ENCODE measurements at places on chromosomes 11 and 22. TPM values are rescaled to one million over a fixed set of nuclear protein-coding genes. Genes with fewer than 3 reads are reported as not detected.

The MRPL11 gene
- total RNA-seq = 76.4 TPM

The VPS37C gene
- total RNA-seq = 5.5 TPM

The TIMP3 gene
- not detected for total RNA-seq

GRCh38 chr11:127039591-127039990 lies 39.0 kb upstream of the KIRREL3 start:
- no peak for DNase-seq

GRCh38 chr11:10688401-10688800 lies 5.2 kb downstream of the IRAG1 start:
- no peak for DNase-seq

DNA sequence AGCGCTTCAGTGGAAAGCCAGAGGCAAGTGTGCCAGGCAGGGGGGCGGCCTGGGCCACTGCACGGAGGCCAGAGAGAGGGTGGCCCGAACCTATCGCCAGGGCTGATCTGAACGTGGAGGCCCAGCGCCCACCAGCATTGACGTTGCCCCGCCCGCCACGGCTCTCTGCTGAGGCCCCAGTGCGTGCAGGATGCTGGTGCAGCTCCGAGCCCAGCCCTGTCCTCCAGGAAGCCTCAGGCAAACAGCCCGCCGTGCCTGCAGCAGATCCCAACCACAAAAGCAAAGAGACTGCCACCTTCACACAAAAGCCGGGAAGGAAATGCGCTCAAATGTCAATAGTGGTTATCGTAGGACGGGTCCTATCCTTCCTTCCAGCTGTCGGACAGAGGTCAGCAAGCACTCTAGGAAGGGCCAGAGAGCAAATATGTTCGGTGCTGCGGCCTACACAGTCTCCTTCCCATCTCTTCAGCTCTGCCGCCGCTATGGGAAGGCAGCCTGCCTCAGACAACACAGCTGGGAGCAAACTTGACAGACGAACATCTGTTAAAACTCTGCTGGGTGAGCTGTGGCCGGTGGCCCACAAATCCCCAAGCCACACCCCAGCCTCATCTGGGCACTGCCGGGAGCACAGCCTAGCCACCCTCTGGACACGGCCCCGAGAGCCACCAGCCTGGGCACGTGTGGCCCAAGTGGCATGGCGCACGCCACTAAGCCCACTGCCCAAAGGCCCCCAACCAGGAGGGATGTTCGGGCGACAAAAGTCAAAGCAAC lies 146.2 kb downstream of the CRYBB2 start:
- no peak for DNase-seq

GRCh38 chr11:43021466-43021865 lies 290.3 kb upstream of the API5 start:
- no peak for DNase-seq

DNA sequence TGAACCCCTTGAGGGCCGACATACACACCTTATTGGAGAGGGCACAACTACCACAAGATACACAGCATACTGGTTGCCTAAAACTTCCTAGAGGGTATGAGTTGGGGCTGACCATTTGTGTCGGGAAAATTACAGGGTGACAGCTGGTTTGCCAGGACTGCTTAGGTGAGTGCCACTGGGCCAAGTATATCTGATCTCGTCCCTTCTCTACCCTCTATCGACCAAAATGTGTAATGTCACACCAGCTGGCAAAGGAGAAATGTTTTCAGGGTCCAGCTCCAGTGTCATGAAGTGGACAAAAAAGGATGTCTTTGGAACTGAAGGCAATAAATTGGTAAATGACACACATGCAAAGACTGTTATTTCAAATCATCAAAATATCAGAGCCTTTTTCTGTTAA lies 126.1 kb downstream of the PGR start:
- no peak for DNase-seq
